Stimulated activated CD4-positive, alpha-beta T cell treated with anti-CD3 and anti-CD28 coated beads, Interleukin-2, amount 100 ng/mL, for 4 hours (primary cell): ENCODE measurements at places on chromosomes 2 and 18.
A peak's percentile ranks its signal among the peaks of the same experiment; 100 is the strongest.

DNA sequence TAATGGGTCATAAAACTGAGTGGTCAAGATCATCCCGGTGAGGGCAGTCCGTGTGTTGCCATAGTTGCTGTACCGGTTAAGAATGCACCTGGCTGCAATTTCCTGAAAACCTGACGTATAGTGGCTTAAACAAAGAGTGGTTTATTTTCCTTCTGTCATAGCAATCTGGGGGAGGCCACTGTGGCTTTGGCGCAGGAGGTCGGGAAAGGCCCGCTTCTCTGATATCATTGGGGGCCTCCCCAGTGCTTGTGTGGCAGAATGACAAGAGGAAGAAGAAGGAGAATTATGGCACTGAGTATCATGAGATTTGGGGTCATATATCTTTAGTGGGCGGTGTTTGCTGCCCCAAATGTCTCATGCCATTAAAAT, 4.4 kb downstream of the C2orf92 start:
- DNase-seq = no peak

DNA sequence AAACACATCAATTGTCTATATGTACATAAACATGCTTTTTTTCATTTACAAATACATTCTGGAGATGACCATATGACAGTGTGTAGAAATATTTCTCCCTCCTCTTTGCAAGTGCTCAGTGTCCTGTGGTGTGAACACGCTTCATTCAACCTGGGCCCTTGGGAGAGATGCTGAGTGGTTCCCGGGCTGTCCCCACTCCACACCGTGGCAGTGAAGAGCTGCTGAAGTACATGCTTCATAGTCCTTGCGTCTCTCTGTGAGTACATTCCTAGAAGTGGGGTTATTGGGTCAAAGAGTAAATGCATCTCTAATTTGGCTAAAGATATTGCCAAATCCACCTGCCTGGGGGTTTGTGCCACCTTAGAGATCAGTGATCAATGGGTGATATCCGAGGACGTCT, 6.5 kb upstream of the GPR35 start:
- no peak for DNase-seq

- DNase-seq = no peak
Observed at GRCh38 chr2:1773883-1774282, 29.6 kb upstream of the PXDN start.

DNA sequence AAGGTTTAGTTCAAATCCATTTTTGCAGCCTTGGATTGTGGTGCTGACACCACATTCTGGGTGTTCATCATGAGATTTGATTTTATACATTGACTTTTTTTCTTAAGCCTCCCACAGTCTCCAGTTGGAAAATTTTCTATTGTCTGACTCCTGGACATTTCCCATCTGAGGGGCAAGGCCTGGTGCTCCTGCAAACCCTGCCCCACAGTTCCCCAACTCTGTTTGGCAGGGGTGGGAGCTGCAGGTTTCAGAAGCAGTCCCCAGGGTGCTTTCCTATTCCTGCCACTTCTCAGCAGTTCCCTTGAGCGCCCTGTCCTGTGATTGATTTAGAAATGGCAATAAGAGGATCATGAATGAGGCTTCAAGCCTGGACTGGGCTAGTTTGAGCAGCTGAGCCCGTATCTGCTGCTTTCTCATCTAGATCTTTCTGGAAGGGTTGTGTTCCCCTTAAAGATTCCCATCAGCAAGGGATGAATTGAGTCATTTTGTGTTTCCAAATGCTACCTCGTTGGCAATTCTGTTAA, 77.0 kb downstream of the CIB4 start:
- DNase-seq = no peak

GRCh38 chr2:99819766-99820165, 322.6 kb downstream of the AFF3 start:
- DNase-seq = no peak

DNA sequence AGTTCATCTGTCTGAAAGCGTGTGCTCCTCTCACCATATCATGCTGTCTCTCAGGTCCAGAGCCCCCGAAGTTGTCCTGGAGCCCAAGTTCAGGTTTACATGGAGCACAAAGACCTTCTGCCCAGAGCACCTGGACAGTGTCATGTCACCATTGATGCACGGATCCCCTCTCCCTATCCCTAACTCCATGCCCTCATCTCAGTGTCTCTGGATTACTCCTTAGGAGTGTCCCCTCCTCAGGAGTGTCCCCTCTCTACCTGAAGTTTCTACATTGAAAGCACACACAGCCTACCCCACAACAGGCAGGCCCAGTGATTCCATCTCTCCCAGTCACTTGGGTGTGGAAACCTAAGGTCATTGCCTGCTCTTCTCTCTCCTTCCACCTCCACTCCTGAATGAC, 144.1 kb upstream of the NCKAP5 start:
- no peak for DNase-seq

DNA sequence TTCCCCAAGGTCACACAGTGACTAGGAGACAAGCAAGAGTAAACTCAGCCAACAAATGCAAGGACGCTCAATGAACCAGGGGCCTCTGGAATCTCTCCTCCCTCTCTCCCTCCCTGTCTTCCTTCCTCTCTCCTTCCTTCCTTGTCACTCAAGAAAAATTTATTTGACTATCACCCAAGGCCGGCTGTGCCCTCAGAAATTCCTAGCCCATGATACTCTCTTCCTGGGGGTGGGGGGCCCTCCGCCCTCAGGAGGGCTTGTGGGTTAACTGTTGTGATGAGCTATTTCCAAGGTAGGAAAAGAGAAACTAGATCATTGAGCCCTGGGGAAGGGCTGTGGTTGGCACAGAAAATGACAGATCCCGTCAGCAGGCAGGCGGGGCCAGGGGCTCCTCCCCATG, 21.7 kb downstream of the INHBB start:
- no peak for DNase-seq

GRCh38 chr2:25772078-25772477, 98.7 kb upstream of the DTNB start:
- DNase-seq = no peak

DNA sequence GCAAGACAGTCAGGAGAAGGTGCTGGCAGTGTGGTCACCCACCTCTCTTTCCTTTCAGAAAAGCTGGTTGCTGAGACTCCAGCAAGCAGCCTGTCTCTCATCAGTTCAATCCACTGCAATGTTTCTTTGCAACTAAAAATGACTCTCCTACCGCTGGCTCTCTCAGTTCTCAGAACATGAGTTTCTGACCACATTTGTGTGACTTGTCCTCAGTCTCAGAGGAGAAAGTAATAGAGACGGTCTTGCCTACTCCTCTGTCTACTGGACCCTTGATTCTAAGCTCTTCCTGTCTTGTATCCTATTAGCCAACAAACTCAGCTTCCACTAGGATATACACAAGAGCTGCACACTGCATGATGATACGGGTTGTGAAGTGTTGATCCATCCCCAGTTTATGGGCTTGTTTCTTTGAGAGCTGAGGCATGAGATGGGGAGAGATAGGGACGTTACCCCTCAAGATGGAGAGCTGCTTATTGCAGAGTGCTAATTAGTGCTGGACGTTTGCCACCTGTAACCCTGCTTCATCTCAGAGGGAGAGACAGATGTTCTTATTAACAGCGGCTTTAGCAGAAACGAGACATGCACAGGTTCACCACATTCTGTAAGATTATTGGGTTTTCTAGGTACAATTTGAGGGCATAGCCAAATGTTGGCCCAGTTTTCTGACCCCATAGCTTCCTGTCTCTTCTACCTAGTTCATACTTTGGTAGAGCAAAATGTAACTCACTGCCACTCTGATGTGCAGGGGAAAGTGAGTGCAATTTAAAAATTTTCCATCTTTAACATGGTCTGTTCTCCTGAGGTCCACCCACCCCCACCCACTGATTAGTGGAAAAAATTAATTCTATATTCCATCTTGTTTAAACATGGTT, 32.4 kb upstream of the YWHAQ start:
- no peak for DNase-seq

- DNase-seq = no peak
Observed at GRCh38 chr2:128370468-128371247, 52.0 kb upstream of the HS6ST1 start.

DNA sequence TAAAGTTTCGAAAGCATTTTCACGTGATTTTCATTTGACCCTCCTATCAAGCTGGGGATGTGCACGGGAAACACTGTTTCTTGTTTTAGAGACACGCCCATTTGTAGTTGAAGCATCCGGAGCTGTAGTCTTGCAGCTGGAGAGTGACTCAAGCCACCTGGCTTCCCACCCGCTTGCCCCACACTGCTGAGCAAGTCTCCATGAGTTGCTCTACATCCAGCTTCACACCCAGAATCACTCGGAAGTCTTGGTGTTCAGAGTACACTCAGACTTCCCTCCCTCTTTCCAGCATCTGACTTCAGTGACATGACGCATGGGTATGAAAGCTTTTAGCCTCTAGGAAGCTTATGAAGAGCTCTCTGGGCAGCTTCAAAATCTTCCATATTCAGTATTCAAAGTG, 262.4 kb downstream of the NBAS start:
- DNase-seq = no peak

DNA sequence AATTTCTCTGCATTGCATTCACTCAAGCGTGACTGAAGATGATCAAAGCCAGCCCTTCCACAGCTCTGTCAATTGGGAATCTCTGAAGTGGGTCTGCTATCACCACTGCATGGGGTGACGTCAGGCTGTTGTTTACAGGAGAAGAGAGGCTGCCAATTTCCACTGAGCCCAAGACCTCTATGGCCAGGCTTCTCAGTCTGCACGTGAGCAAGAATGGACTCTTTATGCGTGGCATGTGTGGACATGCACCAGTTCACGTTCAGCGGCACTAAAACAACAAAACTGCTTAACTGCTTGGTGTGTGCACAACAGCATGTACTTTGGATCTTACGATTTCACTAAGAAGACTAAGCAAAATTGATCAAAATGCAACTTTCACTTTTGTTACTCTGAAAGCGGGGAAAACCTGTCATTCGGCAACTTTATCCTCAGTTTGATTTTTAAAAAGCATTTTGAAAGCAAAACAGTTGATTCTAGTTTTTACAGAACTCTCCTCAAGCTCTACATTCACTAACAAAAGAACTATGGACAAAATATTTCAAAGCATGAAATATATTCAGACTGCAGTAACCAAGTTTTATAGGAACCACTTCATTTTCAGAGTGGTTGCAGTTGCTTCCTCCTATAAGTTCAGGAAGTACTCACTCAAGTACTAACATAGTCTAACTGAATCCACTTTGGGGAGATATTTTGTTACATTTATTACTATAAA, 77.0 kb upstream of the SERTAD2 start:
- peak; percentile 13 for DNase-seq

DNA sequence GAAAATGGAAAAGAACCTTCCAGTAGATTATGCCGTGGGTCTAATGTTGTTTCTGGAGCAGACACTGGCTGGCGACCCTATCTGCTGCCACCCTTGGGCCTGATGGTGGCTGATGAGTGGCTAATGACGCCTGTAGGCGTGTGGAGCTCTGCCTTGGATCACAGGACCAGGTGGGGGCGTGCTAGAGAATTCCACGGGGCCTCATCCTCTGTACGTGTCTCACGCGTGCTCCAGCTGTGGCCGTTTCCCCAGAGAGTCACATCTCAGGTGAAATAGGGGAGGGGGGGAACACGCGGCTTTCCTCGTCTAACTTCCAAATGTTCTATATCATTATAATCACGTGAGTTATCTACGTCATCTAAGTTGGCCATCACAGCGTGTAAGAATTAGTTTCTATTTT, 160.9 kb upstream of the SMIM21 start:
- DNase-seq = no peak

- no peak for DNase-seq
Observed at GRCh38 chr2:21643180-21643579, 519.4 kb downstream of the TDRD15 start.

GRCh38 chr2:73028841-73029240, 42.7 kb downstream of the SFXN5 start:
- DNase-seq = no peak

DNA sequence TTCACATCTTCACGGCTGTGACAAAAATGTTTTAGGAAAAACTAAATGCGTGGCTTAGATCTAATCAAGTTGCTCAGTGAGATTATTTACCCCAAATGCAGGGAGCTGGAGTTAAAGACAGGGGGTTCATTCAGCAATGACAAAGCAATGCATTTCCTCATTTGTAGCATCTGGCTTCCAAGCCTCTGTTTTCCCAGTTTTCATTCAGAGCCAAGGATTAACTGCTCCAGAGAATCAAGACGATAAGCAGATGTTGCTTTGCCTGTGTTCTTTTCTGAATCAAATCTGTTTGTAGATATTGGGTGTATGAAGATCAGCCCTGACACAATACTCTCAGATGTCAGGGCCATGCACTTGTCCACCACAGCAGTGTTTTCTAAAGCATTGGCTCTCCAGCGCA, 147.4 kb upstream of the SIX2 start:
- DNase-seq = no peak

- no peak for DNase-seq
Observed at GRCh38 chr2:185663811-185664210, 74.8 kb upstream of the FSIP2 start.

GRCh38 chr2:136917411-136917881, 152.1 kb downstream of the THSD7B start:
- no peak for DNase-seq

DNA sequence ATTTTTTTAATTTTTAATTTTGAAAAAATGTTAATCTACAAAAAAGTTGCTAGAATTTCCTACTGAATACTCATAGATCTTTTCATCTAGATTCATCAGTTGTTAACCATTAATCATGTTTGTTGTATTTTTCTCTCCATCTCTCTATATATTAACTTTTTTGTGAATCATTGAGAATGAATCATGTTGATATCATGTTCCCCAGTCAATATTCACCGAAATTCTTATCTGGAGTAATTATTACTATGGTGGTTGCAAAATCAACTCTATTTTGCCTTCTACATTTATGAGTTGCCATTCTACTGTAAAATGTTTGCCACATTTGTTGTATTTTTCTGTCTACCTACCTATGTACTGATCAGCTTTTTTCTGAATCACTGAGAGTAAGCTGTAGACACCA, 154.0 kb downstream of the SPP2 start:
- no peak for DNase-seq

GRCh38 chr2:120704696-120705095, 31.0 kb upstream of the GLI2 start:
- DNase-seq = no peak

DNA sequence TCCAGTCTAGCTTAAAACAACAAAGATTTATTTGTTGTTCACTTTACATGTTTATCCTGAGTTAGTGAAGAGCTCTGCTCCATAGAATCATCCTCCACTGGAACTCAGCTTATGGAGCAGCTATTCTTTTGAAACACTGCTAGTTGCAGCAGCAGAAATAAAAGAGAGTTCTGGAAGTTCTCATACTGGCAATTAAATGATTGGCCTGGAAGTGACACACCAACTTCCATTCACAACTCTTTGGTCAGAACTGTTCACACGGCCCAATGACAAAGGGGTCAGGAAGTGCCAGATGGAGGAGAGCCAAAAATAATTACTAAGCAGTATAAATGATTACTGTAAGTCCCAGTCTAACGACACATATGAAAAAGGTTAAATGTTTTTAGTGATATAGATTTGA, 39.1 kb downstream of the FBXO11 start:
- DNase-seq = no peak

DNA sequence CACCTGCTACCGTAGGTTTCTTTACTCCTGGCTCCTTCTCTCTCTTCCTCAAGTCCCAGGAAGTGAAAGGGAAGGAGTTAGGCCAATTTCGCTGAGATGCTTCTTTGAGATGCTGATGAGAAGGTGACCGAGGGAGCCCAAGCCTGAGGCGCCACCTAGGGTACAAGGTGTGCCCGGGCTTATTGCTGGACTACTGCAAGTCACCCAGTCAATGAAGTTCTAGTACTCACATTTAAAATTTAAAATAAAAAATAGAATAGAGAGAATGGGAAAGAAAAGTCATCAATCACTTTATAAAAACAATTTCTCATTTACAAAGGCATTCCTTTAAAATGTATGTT, 45.3 kb downstream of the ACAA2 start:
- no peak for DNase-seq
